Upper lobe of left lung (tissue), 6 donors: ENCODE measurements at places on chromosomes 4 and X. TPM values are rescaled to one million over a fixed set of nuclear protein-coding genes. Genes with fewer than 3 reads are reported as not detected.

DNA sequence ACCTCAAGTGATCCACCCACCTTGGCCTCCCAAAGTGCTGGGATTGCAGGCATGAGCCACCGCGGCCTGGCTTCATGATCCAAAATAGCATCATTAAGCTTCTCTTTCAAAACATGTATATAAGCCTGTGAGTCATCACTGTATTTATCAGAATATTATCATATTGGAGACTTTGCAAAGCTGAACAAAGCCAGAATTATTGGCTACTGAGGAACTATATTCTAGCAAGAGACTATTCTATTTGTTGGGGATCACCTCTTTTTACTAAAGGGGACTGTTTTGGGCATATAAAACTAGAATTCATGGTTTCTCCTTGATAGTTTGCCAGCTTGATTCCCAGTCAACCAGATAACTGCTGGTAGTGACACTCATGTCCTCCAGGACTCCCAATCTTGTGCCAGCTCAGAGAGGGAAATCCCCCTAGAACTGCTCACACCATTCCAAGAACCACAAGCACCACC, 40.1 kb downstream of the TET2 start:
- no peak for DNase-seq

- DNase-seq = no peak
Observed at GRCh38 chrX:46676399-46677356, 82.2 kb downstream of the SLC9A7 start.

- DNase-seq = no peak
Observed at GRCh38 chrX:98627645-98628044, 1743.9 kb downstream of the RPA4 start.

GRCh38 chrX:131614241-131614640, 70.4 kb downstream of the OR13H1 start:
- no peak for DNase-seq

- DNase-seq = no peak
Observed at GRCh38 chr4:11732155-11732554, 303.5 kb upstream of the HS3ST1 start.

DNA sequence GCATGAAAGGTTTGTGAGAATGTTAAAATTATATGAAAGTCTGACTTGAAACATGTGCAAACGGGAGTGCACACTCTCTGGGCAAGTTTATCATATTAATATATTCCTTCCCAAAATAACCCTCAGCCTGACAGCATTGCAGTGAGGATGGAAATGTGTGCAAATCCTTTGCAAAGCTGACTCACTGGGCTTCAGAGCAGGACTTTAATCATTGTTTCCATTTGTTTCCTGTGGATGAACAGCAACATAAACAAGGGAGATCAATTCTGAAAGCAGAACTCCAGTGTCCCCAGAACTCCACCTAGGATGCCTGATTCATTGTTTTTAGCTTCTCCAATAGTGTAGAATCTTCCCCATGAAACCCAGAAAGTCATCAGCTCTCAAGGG, 32.9 kb downstream of the SLC2A9 start:
- DNase-seq = no peak

- DNase-seq = no peak
Observed at GRCh38 chrX:11764602-11765067, 6.6 kb downstream of the MSL3 start.

Gene ENPEP
- 4.8 TPM for total RNA-seq

Gene LRAT
- 0.22 TPM for total RNA-seq
